ENCODE measurements at places on chromosomes 1 and 21.

DNA sequence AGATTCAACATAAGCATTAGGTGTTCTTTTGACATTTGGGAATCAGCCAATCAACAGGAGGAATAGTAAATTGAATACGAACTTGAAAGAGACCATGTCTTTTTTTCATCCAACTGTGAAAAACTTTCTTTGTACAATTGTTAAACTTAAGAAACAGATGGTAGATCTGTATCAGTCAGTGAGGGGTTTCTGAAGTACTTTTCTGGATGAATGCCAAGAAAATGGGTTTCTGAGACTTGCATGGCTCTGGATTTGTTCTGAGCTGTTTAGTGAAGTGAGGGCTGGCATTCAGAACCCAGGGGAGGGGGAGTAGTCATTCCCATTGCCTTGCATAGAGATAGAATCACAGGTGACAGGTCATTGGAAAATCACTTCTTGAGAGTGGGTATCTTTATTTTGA is 37.4 kb downstream of the PTPRC start:
- no peak for DNase-seq

DNA sequence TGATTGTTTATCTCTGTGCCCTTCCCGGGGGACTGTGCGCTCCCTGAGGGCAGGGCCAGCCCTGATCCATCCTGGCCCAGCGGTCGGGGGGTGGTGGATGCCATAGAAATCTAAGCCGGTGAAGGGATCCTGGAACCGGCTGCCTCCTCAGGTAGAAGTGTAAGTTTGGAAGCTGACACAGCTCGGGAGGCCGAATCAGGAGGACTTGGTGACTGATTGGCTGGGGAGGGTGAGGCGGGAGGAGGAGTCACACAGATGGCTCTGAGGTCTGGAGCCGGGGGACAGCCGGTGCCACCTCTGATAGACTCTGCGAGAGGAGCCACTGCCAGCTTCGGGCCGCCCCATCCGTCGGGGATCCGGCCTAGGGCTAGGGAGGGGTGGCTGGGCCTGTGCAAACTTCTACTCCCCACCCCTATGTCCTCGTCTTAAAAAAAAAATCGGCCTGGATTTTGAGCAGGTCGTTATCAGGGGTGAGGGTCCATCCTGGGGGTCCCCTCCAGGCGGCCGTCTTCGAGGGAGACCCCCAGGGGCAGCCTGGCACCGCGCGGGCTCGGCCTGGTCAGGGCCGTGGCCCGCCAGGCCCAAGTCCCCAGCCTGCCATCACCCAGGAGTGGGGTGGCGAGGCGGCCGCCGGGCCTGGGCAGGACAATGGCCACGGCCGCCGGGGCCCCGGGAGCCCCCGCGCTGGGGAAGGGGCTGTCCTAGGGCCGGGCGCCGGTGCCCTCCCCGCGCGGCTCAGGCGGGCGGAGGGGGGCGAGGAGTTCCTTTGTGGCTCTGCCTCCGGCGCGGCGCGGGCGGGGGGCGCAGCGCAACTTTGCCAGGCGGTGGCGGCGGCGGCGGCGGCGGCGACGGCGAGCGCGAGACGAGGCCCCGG is 708 bp upstream of the ZNF362 start:
- peak; percentile 41 for DNase-seq

DNA sequence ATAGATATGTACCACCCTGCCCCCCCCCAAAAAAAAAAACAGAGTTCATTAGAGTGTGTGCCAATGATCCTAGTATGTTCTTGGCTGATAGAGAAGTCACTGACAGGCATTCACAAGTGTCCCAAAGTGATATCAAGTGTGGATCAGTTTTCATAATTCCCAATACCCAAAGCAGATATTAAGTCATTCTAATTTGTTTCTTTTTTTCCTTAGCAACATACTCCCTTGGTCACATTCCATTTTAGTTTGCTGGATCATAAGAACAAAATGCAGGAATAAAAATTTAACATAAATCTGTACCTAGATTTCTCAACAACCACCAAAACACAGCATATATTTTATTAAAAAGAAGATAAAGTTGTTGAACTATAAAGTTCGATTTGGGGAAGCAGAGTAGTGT is 129.8 kb upstream of the PALMD start:
- DNase-seq: no peak

GRCh38 chr1:117599286-117600221 is 6.3 kb upstream of the TENT5C start:
- no peak for DNase-seq

DNA sequence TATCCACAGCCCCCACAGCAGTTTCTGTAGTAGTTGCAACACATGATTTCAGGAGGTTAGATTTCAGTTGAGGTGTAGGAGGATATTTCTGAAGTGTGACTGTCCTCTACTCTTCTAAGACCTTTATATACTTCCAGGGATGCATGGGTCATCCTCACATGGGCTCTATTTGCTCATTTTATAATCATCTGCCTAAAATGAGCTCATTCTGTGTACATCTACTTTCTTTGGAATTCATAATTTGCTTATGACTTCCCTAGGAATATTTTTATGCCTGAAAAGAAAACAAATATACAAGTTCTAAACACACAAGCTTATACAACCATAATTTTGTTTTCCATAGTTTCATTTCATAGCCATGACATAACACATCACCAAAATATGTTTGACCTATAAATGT is at the start of gene KRTAP21-2:
TSS of gene KRTAP21-2 (minus strand) at position 101 of the 400 bp plus-strand sequence. CDS start at position 44, 57 bp downstream.
- no peak for DNase-seq

DNA sequence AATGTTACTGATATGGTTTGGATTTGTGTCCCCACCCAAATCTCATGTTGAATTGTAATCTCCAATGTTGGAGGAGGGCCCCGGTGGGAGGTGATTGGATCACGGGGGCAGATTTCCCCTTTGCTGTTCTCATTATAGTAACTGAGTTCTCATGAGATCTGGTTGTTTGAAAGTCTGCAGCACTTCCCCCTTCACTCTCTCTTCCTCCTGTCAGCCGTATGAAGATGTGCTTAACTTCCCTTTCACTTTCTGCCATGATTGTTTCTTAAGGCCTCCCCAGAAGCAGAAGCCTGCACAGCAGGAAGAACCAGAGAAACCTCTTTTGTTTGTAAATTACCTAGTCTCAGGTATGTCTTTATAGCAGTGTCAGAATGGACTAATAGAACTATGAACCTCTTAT is 28.4 kb downstream of the TRIM33 start:
- no peak for DNase-seq

DNA sequence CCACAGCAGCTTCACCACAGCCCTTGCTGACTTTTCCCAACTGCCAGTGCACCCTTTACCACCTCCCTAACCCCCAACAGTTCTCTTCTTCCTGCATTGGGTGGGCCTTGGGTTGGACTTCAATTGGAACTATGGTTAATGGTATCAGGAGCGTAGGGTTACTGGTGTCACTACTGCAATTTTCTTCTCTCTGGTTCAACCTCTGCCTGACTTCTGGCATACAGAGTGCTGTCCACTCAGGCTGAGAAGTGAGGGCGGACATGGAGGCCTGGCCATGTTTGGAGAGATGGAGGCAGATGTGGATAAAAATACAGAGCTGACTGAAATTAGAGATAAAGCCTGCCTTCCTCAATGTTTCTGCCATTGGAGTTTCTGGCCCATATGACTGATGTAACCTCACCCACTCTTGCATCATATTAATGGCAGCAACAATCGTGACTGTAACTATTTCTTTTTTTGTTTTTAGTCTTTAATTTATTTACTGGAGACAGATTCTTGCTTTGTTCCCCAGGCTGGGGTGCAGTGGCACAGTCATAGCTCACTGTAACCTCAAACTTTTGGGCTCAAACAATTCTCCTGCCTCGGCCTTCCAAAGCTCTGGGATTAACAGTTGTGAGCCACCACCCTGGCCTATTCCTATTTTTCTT is 87.8 kb downstream of the NAV1 start:
- no peak for DNase-seq

GRCh38 chr1:240572328-240572727 is 39.6 kb downstream of the GREM2 start:
- DNase-seq: no peak

- DNase-seq: peak; percentile 36
Observed at GRCh38 chr1:164703463-164703862, 144.5 kb downstream of the PBX1 start.

- DNase-seq: no peak
Observed at GRCh38 chr1:193525917-193526710, 339.7 kb upstream of the B3GALT2 start.

- DNase-seq: no peak
Observed at GRCh38 chr1:175192630-175193526, at the start of gene KIAA0040. Gene KIAA0040 (minus strand): TSS chr1:175192776. CDS start chr1:175161013, 31,763 bp downstream.

GRCh38 chr21:29335720-29336119 is 37.0 kb downstream of the BACH1 start:
- peak; percentile 47 for DNase-seq

DNA sequence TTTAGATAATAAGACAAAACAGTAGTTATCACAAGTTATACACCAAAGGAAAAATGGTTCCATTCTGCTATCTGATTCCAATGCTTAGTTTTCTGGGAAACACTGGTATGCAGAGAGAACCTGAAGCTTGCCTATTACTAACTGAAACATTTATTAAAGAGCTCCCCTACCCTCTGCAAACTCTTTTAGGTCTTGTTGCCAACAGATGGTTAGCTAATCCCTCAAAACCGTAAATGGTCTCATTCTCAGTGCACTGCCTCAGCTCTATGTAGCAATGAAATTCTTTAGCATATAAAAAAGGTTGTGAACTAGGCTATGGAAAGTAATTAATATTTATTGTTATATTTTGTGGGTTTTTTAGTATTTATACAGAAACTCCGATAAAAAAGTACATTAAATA is 20.4 kb downstream of the C21orf91 start:
- no peak for DNase-seq

DNA sequence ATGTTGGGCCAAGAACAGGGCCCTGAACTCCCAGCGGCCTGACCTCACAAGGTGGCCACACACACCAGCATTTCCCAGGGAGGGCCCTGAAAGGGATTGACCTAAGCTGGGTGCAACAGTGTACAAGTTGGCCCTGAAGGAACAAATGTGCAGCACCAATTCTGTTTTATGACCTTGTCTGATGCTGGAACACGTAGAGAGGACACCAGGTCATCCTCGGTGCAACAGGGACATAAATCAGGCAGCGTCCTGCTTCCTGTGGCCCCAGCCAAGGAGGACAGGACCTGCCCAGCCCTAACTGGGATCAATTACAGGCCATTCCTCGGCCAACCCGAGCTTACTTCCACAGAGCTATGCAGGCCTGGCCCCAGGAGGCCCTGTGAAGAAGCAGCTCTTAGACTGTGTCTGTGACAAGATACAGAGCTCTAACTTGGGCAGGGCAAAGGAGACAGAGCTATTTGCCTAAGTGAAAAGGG is 12.8 kb upstream of the PHC2 start:
- peak; percentile 60 for DNase-seq

DNA sequence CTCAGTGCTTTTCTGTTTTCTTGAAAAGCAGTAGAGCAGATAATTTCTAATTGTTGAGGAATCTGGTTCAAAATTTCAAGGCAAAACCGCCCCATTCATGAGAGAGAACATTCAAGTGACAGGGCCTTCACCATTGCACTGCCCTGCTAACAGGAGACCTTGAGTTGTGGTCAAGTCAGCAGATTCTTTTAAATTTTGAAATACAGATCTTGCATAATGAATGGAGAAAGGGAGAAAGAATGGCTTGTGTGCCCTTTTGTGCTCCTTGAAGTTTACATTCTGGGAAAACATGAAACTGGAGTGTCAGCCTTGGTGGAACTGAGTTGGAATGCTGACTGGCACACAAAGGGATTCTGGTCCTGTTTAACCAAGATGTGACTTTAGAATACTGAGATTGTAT is 164.5 kb upstream of the UBE2U start:
- DNase-seq: peak; percentile 78

- no peak for DNase-seq
Observed at GRCh38 chr1:175274368-175274767, 81.8 kb upstream of the KIAA0040 start.

- no peak for DNase-seq
Observed at GRCh38 chr1:78633209-78633608, 13.0 kb downstream of the IFI44L start.

DNA sequence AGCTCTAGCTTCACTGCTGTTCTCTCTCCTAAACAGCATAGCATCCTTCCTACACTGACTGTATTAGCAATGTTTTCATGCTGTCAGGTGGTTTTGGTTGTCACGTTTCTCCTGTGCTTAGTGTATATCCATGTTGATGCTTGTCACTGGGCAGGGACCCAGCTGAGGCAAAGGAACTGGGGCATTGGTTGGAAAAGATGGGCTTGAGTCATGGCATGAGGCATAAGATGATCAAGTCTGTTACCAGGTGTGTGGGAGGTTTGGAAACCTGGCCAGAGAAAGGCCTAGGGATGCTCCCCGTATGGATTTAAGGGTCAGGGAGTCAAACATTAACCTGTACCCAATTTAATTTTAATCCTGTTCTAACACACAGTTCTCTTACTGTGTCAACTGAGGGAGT is 69.6 kb downstream of the OSBPL9 start:
- DNase-seq: peak; percentile 85

DNA sequence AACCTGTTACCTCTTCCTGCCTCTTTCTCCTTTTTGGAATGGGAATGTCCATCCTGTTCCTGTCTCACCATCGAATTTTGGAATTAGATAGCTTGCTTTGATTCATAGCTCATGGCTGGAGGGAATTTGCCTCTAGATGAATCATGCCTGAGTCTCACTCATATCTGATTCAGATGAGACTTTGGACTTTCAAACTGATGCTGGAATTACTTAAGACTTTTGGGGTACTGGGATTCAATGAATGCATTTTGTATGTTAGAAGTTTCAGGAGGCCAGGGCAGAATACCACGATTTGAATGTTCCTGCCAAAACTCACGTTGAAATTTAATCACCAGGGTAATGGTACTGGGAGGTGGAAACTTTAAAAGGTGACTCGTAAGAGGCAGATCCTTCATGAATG is 132.4 kb downstream of the DSCAM start:
- no peak for DNase-seq

- DNase-seq: peak; percentile 75
Observed at GRCh38 chr1:85584923-85585322, 4.4 kb downstream of the CCN1 start.

- DNase-seq: no peak
Observed at GRCh38 chr1:153849487-153850185, 73.1 kb downstream of the GATAD2B start.

DNA sequence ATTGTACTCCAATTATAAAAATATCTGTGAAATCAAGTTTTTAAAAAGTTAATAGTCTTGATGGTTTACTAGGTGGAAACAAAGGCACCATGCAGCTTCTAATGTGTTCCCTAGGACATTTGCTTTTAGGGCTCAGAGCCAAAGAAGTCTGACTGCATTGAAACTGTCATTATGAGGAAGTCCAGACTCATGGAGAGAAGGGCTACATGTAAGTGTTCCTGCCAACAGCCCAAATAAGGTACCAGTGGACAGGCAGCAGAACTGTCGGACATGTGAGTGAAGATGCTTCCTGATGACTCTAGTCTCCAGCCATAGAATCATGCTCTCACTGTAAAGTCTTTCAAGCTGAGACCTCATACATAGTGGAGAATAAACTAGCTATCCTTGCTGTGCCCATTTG is 287.6 kb downstream of the AKT3 start:
- DNase-seq: no peak

GRCh38 chr1:109730666-109731065 is 10.2 kb downstream of the GSTM3 start:
- no peak for DNase-seq

- peak; percentile 5 for DNase-seq
Observed at GRCh38 chr21:38420140-38420539, 78.1 kb downstream of the ERG start.
